ENCODE measurements at places on chromosomes 5 and 9.
A peak's percentile ranks its signal among the peaks of the same experiment; 100 is the strongest.

DNA sequence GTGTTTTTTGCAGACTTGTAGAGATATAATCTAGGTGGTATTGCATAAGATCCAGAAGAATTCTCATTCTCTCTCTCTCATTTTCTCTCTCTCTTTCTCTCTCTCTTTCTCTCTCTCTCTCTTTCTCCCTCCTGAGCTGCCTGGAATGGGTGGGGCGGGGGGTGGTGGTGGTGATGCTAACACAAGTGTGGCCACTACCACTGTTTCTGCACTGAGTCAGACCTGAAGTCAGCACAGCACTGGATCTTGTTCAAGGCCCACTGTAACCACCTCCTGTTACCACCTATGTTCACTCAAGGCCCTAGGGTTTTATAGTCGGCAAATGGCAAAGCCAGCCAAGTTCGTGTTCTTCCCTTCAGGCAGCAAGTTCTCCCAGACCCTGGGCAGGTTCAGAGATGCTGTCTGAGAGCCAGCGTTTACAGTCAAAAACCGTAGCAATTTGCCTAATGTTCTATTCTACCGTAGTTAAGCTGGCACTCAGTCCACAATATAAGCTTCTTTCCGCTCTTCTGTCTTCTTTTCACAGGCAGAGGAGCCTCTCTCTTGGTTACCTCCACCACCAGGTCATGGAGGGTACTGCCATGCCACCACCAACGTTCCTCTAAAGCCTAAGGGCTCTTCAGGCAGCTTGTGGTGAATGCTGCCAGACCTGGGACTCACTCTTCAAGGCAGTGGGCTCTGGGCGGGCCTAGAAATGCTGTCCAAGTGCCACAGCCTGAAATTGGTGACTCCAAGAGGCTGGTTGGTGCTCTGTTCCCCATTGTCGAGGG lies 235.7 kb upstream of the PRR16 start:
- DNase-seq: peak; percentile 29

DNA sequence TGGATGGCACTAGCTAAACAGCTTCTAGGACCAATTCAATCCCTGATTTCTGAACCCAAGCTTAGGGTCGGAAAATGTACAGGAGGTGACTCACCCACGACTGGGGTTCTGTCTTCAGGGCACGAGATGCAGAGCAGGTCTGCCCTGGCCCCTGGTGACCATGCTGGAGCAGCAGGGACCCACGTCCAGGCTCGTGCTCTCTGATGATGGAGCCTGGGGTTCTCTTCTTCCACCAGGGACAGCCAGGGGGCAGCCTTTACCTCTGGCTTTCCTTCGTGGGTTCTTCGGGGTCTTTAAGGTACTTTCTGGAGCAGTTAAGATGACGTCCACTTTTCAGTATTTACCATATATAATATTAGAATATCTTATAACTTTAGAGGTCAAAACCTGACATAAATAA lies 2.1 kb downstream of the CFAP77 start:
- DNase-seq: no peak

- no peak for DNase-seq
Measured at GRCh38 chr9:4262735-4263141, 37.1 kb downstream of the GLIS3 start.

DNA sequence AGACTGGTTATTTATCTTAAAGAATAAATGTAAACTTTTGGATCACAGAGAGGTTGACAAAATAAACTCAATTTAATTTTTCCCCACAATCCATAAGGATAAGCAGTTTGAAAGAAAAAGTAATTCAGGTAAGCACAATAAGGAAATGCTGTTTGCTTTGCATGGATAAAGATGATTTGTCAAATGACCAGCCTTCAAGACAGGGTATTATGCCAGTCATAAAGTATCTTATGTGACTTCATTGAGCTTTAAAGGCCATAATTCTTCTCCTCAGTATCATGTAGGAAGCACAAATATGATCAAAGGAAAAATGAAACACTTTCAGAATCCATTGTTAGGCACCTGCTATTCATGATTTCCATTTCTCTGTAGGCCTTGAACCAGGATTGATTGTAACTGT lies 180.7 kb upstream of the PPP1R2B start:
- no peak for DNase-seq

- no peak for DNase-seq
Measured at GRCh38 chr5:87605663-87606062, 192.9 kb upstream of the CCNH start.

DNA sequence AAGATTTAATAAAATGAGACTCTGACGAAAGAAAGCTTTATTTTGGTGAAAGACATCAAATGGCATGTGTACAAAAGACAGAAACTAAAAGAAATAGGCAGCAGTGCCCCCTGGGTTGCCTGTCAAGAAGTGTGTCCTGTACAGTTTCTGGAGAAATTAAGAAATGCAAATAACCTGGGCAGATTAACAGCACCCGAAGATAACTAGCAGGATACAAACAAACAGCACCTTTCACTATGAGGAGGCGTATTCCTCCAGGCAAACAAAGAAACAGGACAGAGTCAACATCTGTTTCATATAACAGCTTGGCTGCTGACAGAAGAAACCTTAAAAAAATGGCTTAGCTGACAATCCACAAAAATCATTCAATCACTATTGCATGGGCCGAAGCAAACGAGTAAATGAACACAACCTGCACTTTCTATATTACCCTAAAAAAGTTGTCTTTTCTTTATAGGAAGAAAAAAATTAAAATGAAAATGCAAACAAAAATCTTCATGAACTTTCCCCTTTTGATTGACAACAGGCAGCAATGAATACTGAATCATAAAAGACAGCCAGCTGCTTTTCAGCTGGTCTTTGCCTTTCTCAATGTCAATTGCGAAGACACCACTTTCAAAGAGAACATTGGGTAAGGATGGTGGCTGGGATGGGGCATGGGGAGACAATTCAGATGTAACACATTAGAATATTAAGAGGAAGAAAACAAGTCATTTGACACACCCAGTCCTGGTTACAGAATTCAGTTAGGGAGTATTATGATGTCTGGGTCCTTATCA lies 162.1 kb downstream of the ARL15 start:
- no peak for DNase-seq

DNA sequence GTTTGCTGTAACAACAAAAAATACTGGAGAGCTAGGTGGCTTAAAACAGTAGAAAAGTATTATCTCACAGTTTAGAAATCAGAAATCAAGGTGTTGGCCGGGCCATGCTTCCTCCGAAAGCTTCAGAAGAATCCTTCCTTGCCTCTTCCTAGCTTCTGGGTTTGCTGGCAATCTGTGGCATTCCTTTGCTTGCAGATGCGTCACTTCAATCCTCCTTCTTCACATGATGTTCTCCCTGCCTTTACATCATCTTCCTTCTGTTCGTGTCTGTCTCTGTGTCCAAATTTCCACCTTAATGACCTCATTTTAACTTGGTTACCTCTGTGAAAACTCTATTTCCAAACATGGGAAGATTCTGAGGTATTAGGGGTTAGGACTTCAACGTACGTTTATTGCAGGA lies 90.4 kb upstream of the CHD1 start:
- DNase-seq: no peak

GRCh38 chr9:3054017-3054586 lies 210.2 kb upstream of the PUM3 start:
- no peak for DNase-seq

DNA sequence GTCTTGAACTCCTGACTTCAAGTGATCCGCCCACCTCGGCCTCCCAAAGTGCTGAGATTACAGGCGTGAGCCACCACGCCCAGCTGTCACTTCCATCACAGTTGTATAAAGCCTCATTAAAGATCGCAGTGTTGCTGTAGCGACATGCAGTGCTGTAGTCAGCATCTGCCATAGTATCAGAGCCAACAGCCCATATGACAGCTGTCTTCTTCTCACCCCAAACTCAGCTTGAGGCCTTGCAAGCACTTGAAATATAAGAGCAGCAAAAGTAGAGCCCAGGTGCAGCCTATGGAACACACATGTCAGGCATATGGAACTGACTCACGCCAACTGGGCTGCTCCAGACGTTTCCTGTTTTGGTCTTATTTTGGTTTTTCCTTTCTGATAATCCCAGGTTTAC lies 167.8 kb downstream of the TRIO start:
- no peak for DNase-seq

DNA sequence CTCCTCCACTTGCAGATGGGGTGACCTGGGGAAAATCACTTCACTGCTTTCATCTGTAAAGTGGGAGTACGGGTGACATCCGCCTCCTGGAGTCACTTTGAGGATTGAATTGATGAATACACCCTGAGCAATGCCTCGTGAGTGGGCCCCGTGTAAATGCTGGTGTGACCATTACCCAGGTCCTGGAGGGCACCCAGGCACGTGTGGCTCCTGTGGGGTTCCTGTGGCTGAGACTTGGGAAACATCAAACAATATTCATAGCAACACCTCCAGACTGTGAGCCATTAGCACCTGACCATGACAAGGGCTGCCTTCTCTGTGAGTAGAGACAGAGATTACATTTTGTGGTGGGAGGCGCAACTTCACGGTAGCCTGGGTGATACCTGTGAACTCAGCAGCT lies 11.4 kb downstream of the MRPL36 start:
- no peak for DNase-seq

GRCh38 chr9:121217609-121218292 lies 16.1 kb upstream of the RAB14 start:
- DNase-seq: no peak

DNA sequence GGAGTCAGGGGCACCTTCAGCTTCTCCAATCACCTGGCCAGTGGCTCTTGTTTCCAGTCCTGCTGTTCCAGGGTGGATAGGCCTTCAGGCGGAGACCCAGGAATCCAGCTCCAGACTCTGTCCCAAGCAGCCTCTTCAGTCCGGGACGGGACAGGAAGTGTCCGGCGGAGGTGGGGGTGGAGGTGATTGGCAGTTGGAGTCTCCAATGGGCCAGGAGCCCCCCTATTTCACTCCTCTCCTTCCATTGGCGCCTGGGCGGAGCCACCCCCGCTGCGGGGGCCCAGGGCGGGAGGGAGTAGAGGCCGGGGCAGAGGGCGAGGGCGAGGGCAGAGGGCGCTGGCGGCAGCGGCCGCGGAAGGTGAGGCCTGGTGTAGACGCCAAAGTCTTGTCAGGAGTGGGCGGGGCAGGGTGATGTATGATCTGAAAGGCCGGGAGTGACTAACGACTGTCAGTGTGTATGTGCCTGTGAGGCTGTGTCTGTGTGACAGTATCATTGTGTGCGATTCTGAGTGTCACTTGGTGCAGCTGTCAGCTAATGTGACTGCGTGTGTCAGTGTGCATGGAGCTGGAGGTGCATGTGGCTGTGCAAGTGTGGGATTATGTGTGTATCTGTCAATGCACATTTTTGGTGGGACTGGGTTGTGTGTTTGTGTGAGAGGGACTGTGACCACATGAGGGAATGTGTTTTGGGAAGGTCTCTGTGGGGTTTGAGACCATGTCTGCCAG lies at the start of gene IL11RA:
Gene IL11RA, plus strand, starts transcription at position 310 of the 726 bp plus-strand sequence. CDS start 3,033 bp downstream, outside the sequence.
- DNase-seq: peak; percentile 92

DNA sequence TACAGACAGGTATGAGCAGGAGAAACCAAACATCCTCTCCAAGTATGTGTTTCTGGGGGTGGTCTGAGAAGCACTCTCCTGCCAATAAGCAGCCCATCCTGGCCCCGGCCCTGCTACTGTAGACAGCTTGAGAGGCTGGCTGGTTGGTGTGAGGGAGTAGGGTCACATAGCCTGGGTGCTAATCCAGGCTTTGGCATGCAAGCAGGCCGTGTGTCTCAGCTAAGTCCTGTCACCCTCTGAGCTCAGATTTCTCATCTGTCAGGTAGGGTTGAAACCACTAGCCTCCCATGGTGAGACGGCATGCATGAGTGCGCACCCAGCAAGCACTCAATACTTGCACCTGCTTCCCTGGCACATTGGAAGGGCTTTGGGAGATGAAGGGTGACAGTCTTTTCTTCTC lies 49.8 kb upstream of the PHYKPL start:
- no peak for DNase-seq

GRCh38 chr5:8615142-8615858 lies 746.4 kb downstream of the MTRR start:
- DNase-seq: no peak

- DNase-seq: no peak
Measured at GRCh38 chr9:134073500-134073899, 5.7 kb upstream of the BRD3 start.

DNA sequence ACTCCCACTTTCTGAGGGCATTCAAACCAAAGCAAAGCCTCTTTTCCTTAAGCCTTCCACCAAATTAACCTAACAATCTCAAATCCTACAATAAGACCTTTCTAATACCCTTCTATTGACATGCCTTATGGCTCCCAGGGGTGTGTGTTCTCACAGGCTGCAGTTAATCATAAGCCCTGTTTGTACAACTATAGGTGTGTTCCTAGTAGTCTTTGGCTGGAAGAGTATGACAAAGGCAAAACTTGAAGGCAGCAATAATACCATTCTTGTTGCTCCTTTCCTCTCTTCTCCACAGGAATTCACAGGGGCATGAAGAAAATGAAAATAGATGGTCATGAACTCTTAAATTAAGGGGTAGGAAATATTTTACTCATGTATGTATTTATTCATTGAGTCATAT lies 10.9 kb upstream of the FBXO38 start:
- no peak for DNase-seq

DNA sequence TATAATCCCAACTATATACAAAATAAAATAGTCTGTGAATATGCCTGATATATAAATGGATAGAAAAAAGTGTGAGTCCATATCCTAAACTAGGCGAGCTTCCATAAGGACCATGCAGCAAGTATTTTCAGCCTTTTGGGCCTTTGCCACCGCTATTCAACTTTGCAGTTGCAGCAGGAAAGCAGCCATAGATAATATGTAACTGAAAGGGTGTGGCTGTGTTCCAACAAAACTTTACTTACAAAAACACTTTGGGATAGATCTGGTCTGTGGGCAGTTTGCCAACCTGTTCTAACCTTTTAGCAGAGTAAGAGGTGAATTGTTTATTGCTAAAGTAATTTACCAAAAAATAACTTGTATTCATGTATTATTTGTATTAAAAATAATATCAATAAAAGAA lies 127.8 kb upstream of the GPR151 start:
- DNase-seq: no peak

- DNase-seq: no peak
Measured at GRCh38 chr5:88952996-88953643, 70.1 kb upstream of the MEF2C start.

GRCh38 chr5:68252673-68253623 lies 37.4 kb downstream of the PIK3R1 start:
- peak; percentile 25 for DNase-seq

GRCh38 chr9:109391176-109391575 lies 70.3 kb upstream of the EPB41L4B start:
- DNase-seq: no peak

DNA sequence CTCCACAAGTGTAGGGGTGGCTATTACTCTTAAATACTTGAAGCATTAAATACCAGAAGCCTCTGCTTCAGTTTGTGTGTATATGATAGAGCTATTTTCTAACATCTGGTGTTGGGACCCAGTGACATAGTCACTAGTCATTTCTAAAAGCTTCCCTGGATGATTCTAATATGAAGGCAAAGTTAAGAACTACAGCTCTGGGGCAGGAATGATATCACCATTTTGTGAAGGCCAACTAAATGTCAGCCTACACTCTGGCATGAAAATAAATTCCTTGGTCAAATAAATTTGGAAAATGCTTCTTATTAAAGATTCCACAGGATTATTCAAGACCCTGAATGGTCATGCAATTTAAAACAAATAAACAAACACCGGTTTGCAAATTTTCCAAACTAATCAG lies 197.7 kb downstream of the PLK2 start:
- no peak for DNase-seq
